ENCODE measurements at places on chromosomes 1 and 21.

DNA sequence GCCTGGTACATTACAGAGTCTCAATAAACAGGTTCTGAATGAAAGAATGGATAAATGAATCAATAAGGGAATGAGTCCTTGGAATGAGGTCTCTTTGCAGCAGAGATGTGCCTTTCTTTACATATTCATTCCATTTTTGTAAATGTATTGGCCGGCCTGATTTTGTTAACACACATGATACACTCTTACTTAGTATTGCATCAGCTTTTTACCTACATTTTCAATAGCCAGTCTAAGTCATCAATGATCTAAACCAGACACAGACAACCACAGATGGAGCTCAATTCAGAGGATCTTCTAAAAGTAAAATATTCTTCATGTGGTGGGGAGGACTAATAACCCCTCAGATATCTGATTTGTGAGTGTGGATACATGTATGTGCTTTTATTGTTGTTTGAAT lies 653.1 kb downstream of the LMO4 start:
- no peak for DNase-seq

DNA sequence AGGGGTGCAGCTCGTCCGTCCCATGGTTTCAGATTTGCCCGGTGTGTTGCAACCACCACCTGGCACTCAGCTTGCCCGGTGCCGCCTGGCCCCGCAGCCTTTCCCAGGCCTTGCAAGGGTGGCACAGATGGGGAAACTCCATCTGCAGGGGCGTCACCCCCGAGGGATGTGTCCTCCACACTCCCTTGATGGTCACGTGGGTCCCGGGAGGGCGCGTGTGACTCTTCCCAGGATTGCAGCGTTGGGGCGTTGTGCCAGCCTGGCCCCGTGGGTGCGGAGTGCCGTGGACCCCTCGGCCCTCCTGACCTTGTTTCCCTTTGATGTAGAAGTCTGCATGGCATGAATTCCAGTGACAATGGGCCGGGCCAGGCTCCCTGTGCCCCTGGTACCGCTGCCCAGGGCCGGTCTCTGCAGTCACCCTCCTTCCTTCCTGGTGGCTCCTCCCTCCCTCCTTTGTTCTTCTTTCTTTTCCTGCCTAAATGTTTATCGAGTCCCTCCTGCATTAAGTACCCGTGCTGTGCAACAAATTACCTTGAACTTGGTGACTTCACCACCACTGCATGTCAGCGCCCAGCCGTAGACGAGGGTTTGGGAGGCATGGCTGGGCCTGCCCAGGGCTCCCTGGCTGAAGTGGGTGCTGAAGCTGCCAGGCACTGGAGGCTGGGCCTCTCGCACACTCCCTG lies 22.9 kb downstream of the RRP1 start:
- no peak for DNase-seq

- no peak for DNase-seq
These were observed 2.2 kb upstream of the USP24 start for GRCh38 chr1:55217226-55217986.

DNA sequence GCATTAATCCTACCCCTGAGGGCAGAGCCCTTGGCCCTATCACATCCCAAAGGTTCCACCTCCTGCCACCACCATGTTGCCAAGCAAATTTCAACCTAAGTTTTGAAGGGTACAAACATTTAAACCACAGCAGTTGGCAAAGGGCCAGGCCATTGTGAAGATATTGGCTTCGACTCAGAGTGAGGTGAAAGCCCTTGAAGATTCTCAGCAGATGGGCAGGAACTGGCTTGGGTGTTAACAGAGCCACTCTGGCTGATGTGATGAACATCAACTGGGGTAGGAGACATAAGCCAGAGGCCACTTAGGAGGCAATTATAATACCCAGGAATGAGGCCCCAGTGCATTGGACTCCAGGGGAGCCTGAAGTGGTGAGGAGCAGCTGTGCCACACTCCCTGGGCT lies 207.7 kb upstream of the KAZN start:
- no peak for DNase-seq

GRCh38 chr1:11874258-11874562 lies 15.5 kb upstream of the NPPB start:
- no peak for DNase-seq

- DNase-seq, result no peak
These were observed 1.4 kb upstream of the SLAMF9 start for GRCh38 chr1:159955456-159955855.

DNA sequence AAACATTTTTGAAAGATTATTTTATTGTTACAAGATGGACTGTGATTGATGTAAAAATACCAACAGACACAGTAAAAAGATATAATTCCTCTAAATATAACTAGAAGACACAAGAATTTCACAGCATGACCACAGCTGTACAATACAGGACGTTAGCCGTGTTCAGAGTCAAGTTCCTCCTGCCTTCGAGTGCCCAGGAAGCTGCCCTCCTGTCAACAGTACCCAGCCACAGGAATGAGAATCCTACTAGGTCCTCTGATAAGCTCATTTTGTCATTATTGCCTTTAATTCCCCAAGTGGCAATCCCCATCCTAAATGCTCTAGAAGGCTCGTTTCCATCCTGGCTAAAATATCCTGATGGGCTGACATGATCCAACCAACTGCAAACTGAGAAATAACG lies 16.4 kb upstream of the CAPN2 start:
- no peak for DNase-seq

- DNase-seq, result no peak
These were observed 44.1 kb downstream of the TRPM2 start for GRCh38 chr21:44397431-44398031.

DNA sequence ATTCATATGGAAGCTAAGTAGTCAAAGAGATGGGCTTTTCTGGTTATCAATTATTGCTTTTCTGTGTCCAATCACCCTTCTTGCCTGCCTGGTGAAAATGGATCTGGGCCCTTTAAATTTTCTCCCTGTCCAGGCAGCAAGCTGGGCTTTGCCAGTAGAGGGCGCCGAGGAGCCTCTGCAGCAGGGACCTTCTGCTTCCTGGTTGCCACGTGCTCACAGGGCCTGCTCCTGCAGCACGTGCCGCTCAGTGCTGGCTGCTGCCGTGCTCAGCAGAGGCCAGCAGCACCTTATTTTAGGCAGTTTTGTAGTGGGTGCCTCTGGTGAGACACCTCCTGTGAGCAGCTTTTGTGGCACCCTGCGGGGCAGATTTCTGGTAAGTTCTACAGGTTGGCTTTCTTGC lies 4.0 kb downstream of the ACTL8 start:
- DNase-seq, result no peak

GRCh38 chr1:22635436-22635835 lies 992 bp upstream of the C1QA start:
- DNase-seq, result no peak

GRCh38 chr1:245015031-245015430 lies 139.8 kb upstream of the KIF26B start:
- DNase-seq, result no peak

DNA sequence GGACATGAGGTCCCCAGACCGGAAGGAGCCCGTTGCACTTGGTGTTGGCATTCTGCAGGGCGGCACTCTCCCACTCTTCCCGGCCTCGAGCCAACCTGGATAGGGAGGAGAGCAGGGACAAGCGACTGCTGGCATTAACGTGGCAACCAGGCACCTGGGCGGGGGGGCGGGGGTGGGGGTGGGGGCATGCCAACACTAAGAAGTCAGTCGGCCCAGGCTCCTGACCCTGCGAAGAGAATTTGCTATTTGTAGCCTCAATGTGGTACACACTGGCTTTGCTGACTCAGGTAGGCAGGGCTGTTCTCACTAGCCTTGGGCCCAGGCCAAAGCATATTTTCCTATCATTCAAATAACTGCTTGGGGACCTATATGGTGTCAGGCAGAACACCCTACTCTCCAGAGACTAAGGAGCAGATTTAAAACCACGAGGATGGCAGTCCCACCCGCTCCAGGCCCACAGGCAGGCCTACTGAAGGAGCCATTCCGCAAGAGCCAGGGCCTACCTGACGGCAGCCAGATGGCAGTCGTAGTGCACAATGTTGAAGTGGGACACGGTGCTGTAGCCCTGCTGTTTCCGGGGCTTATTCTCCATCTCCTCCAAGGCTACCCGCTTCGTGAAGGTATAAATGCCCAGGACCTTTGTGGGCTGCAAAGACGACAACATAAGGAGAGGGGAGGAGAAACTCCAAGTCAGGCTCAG lies 123.7 kb downstream of the UBR4 start:
- DNase-seq, result no peak

- no peak for DNase-seq
These were observed 18.6 kb upstream of the PADI1 start for GRCh38 chr1:17186216-17186909.

DNA sequence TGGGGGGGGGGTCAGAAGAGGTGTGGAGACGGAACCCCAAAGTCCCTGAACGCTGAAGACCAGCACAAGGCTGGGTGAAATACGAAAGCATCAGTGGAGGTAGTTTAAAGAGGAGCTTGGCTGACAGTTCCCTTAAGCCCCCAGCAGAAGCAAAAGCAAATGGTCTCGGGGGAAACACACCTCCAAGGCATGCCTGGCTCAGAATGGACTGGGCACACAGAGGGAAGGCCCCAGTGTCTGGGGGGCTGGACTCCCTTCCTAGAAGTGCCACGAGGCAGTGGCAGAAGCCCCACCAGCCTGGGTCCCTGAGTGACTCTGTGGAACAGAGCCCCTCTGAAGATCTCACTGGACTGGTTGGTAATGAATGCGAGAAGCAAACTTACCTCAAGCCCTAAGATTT lies 43.9 kb downstream of the UBE2G2 start:
- no peak for DNase-seq
